ENCODE measurements at places on chromosomes 3 and 15.

- DNase-seq = no peak
These were observed 6.2 kb upstream of the SSUH2 start for GRCh38 chr3:8650583-8651416.

DNA sequence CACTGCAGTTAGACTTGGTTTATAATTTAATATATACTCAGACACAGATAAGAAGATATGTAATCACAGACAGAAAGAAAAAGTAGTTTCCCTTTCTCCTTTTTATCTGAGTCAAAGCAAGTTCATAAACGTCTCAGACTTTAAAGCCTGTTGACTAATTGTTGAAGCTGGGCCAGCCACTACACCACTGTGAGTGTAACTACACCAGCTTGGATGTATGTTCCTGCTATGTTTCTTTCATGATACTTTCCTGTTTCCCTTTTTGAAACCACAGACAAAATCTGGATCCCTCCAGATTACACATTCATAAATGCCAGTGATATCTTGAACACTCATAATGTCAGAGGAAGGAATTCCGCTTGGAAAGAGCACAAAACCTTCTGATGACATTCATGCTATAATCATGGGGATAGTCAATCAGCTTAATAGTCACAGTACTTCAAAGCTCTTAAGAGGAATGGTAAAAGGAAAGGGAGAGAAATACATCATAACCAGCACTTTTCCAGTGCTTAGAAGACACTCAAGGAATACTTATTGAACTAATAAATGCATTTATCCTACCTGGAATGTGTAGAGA, 32.0 kb downstream of the KCNMB2 start:
- DNase-seq = no peak

- no peak for DNase-seq
These were observed 119.5 kb downstream of the CCNL1 start for GRCh38 chr3:157040456-157040855.

GRCh38 chr3:30300809-30301208, 305.6 kb upstream of the TGFBR2 start:
- no peak for DNase-seq

DNA sequence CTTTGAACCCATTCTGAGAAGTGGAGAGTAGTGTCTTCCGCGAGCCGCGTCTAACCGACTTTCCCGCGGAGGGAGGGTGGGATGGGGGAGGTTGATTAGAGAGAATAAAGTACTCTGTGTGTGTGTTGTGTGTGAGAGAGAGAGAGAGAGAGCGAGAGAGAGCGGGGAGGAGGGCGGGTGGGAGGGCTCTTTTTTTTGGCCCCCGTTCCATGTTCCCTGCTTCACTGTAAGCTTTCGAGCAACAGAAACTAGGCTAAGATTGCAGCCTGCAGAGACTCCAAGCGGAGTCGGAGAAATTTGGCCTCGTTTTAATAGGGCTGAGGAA, 1.6 kb upstream of the MEIS2 start:
- DNase-seq = no peak

DNA sequence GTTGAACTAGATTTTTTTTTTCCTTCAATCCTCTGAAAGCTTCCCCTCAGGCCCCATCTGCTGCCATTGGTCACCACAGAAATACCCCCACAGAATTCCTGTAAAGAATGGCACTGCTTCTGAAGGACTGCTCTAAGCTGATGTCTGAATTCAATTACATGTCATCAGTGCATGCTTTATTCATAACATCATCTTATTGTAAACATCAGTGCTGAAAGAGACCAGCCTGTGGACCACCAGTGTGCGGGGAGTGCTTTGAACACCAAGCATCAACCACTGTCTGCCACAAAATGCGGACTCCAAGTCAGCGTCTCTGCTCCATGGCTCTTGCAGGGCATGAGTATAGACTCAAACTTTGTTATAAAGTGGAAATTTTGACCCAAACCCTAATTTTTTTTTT, 11.6 kb downstream of the PHLDB2 start:
- no peak for DNase-seq

GRCh38 chr3:25471081-25471768, 43.2 kb downstream of the RARB start:
- no peak for DNase-seq

Data from smooth muscle cell of the brain vasculature (primary cell).